ENCODE measurements at places on chromosomes 13 and 19.

GRCh38 chr13:49063497-49063896 lies 87.8 kb downstream of the FNDC3A start:
- no peaks in the 10 kb centered on the region for H3K27me3 ChIP-seq
- DNase-seq: no peak
- peaks cover 1% of the 10 kb centered on the region for H3K36me3 ChIP-seq
- no peak overlapping the region for H3K27ac ChIP-seq

GRCh38 chr19:44180968-44181367 lies 16.1 kb downstream of the ZNF226 start:
- no peak overlapping the region for H3K27ac ChIP-seq
- no peak overlapping the region for H3K4me3 ChIP-seq
- peaks cover 14% of the 10 kb centered on the region for H3K36me3 ChIP-seq
- H3K4me1 ChIP-seq: no peaks in the 10 kb centered on the region
- no peaks in the 10 kb centered on the region for H3K27me3 ChIP-seq

GRCh38 chr19:18666784-18667183 lies 16.7 kb upstream of the CRTC1 start:
- no peaks in the 10 kb centered on the region for H3K27me3 ChIP-seq
- H3K36me3 ChIP-seq: peaks cover 26% of the 10 kb centered on the region
- H3K27ac ChIP-seq: no peak overlapping the region
- H3K4me3 ChIP-seq: no peak overlapping the region

- H3K36me3 ChIP-seq: no peaks in the 10 kb centered on the region
- no peaks in the 10 kb centered on the region for H3K4me1 ChIP-seq
- H3K4me3 ChIP-seq: no peak overlapping the region
- no peak overlapping the region for H3K27ac ChIP-seq
These were observed 706 bp downstream of the SERP2 start for GRCh38 chr13:44374348-44374712.

DNA sequence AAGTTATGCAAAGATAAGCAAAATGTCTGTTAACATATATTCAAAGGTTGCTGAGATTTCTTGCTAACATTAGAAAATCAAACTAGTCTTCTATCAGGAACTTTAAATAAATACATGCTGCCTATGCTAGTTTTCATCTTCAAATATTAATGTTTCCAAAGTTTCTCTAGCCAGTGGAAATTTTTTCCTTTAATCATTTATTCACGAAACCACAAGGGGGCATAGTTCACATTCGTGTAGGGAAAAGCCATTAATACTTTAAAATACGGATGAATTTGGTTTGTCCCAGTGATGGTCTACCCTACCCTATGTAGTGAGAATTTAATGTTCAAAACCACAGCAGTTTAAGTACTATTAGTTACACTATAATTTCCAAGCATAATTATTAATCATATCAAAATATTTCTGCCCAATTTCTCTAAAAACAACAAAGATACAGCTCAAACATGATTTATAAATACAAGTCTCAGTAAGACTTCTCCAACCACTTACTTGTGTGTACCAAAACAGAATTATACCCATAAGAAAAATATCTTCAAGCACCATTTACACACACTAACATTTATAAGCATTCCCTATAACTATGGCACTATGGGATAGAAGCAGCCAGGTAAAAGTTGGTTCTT lies 16.2 kb downstream of the NUFIP1 start:
- peak; percentile 38 for DNase-seq
- H3K4me1 ChIP-seq: peaks cover 9% of the 10 kb centered on the region
- peaks cover 14% of the 10 kb centered on the region for H3K36me3 ChIP-seq
- H3K4me3 ChIP-seq: no peak overlapping the region
- H3K27me3 ChIP-seq: no peaks in the 10 kb centered on the region
- peak overlapping the region; percentile 15 for H3K27ac ChIP-seq

Measured in IMR-90 (cell line).